ENCODE measurements at places on chromosomes 3 and 15.

GRCh38 chr3:16033889-16034687 lies 140.4 kb upstream of the GALNT15 start:
- no peak for DNase-seq

DNA sequence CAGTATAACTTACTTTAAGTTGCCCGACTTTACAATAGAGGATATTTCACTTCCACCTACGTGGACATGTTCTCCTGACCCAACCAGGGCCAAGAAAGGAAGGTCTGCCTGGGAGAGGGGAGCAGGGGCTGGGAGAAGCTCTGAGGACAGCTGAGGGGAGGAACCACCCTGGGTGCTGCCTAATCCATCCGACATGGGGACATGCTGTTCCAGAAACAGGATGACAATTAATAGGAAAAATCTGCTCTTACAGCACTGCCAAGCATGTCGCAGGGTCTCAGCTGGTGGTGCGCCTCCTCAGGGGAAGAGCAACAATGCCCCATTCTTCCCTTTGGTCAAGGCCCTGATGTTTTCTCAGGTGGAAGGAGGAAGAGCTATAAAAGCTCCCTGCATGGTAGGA lies 132.3 kb downstream of the NTRK3 start:
- DNase-seq = no peak

DNA sequence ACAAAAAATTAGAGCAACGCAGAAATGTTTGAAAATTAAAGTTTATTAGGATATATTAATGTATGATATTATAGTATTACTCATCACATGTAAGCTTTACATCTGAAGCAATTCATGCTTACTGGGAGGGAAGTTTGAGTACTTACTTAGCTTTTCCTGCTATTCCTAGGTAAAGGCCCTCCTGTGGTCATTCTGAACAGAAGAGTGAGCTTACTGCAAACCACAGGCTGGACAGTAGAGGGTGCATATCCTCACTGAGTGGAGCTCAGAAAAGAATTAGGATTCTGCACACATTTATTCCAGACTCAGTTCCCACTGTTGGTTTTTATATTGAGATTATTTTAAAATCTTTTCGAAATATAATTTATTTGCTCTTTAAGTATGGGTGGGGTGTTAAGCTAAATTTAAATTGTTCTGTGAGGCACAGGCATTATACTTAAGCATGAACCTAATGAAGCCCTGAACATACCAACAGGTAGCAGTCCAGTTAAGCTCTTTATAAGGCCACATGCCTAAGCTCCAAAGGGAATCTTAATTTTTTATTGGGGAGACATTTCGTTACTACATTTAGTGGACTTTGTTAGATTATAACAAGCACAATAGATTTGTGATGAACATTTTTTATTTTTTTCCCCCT lies 10.2 kb downstream of the MRPS22 start:
- peak; percentile 1 for DNase-seq

- no peak for DNase-seq
Observed at GRCh38 chr3:16800361-16800760, 84.4 kb upstream of the PLCL2 start.

DNA sequence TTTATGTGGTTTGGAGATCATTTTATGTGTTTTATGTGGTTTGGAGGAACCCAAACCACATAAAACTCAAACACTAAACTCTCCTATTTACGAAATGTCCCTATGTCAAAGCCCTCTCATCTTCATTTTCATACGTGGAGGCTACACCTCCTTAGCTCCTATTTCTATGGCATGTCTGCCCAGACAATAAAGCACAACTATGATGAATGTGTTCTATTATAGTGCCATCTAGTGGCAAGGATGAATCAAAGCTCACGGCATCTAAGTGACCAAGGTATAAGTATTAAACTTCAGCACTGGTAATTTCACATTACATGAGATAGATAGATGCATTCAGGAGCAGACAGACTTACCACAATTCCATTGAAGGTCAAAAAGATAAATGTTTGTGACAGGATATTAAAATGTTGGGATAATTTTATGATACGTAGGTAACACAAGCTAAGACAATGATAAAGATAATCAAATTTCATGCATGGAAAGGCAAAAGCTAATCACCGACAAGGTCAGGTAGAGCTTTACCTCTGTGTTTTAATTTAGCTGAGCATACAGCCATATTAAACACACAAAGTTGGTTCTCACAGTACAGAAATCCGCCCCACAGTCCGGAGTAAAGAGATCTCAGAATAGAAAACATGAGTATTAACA lies 130.6 kb upstream of the FHIT start:
- peak; percentile 9 for DNase-seq

GRCh38 chr3:5258526-5258925 lies 71.0 kb downstream of the EDEM1 start:
- no peak for DNase-seq

DNA sequence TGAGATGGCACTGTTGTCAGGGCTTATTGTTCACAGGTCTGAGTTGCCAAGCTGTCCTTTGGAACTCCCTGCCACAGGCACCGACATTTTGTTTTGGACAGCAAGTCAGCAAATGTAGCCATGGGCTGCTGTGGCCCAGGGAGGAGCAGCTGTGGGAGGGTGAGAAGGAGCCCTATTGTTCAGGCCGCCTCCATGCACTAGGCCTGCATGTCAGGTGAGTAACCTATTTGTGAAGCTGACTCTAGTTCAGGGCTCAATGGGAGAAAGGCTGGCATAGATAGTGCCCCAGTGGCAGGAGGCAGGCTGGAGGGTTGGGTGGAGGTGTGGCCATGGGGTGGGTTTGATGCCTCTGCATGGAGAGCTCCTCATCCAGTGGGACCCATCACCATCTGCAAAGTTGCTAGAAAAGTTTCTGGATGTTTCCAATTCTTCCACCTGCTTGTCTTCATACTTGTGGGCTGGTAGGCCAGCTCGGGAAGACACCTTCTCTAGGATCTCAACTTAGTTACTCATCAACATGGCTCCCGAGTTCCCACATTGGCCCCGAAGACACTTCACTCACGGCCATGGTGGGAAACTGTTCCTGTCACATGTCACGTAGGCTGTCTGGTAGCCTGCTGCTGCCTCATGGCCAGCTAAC lies 19.5 kb downstream of the AMOTL2 start:
- DNase-seq = no peak

DNA sequence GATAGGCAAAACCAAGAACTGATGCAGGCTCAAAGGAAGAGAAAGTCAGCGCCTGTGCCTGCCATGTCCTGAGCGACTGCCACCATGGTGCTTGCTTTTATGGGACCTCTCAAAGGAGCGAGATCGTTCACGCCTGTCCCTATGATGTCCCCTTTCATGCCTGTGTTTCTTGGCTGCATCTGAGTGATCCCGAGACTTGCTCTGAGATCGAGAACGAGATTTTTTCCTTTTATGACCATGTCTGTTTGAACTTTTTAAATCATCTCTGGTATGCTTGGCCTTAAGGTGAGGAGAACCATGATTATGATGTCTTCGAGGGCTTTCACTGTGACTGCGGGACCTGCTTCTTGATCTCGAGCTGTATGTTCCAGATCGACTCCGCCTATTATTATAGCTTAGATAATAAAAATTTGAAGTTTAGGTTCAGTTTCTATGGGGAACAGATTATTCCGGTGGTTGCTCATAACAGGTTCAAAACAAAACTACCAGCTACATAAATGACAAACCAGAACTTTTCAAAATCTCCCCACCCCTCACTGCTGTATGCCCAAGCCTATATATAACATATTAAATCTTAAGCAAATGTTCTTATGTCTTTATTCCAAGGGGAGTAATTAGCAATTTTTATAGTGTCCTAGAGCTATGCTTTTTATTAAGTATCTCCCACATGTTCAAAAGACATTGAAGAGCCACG lies 11.6 kb downstream of the CCNL1 start:
- no peak for DNase-seq

GRCh38 chr3:144426366-144426765 lies 454.7 kb downstream of the DIPK2A start:
- no peak for DNase-seq

GRCh38 chr3:14353502-14353901 lies 48.9 kb upstream of the SLC6A6 start:
- no peak for DNase-seq

GRCh38 chr3:4759689-4760312 lies 219.4 kb upstream of the BHLHE40 start:
- DNase-seq = no peak

GRCh38 chr3:187274315-187274976 lies 17.1 kb downstream of the MASP1 start:
- DNase-seq = no peak

GRCh38 chr15:60989696-60990095 lies 239.4 kb downstream of the RORA start:
- DNase-seq = no peak

- no peak for DNase-seq
Observed at GRCh38 chr3:197356275-197356674, 57.9 kb upstream of the DLG1 start.

- no peak for DNase-seq
Observed at GRCh38 chr15:57921371-57921770, 144.1 kb downstream of the ALDH1A2 start.

- DNase-seq = no peak
Observed at GRCh38 chr15:33080006-33080405, 114.5 kb downstream of the FMN1 start.

GRCh38 chr3:76138921-76139320 lies 353.6 kb upstream of the ZNF717 start:
- DNase-seq = no peak

- DNase-seq = peak; percentile 67
Observed at GRCh38 chr3:158790901-158791589, 10.8 kb upstream of the MFSD1 start.

- DNase-seq = no peak
Observed at GRCh38 chr15:101306341-101307047, 11.4 kb upstream of the SNRPA1 start.

DNA sequence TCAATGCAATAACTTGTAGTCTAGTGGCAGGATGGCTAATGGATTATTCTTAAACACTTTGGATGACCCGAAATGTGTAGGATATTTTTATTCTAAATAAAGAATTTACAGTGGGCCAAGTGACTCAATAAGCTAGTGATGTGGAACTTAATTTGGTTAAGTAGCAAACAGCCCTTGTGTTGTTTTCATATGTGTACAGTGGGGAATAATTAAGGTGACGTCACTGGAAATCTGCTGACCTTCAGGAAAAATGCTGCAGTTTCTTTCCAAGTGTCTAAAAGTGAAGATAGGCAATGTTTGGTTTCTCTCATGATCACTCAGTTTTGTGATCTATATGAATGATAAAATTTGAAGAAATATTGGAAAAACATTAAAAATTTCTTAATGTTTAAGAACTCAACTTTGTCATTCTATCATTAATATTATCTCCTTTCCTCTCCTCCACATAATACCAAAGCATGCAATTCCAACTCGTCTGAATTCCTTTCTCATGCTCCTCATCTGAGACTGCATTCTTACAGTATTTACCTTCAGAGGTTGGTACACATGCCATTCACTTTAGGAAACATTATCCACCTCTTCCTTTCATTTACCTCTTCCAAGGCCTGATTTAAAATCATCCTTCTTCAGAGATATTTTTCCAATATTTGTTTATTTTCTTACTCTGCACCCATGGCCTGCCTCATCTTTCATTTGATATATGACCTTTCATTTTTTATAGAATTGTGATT lies 414.6 kb upstream of the ARPP21 start:
- DNase-seq = no peak

DNA sequence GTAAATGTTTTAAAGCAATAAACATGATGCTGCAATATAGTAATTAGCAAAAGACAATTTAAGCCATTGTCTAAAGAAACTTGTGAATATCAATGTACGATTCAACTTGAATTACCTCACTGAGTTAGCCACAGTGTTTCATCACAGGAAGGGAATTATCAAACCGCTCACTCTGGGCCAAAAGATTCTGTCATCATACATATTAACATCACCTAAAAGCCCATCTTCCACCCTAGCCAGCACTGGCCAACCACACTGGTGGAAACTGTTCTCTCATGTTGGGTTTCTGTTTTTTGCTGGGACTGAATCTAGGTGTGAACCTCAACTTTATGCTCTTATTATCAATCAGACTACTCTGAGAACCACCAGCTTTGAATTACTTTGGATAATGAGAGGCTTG lies 497.7 kb upstream of the THBS1 start:
- DNase-seq = no peak

- DNase-seq = no peak
Observed at GRCh38 chr3:186002884-186003472, 65.2 kb upstream of the TRA2B start.

DNA sequence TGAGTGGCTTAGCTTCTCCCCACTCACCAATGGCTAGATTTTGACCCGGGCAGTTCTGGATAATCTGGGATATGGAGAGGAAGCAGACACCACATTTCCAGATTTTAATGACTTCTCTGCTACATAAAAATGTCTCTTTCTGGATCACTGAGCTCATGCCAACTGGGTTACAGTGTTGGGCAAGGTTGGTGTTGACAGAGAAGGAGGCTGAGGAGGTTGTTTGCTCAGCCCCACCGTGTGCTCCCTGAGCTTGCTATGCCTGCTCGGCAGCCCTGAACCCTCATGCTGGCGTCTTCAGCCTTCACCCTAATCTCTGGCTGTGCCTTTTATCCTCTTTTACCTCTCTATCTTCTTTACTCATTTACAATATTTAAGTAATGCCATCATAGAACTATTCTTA lies 53.0 kb upstream of the KPNA4 start:
- no peak for DNase-seq

- no peak for DNase-seq
Observed at GRCh38 chr3:43128464-43128863, 22.6 kb upstream of the POMGNT2 start.

- no peak for DNase-seq
Observed at GRCh38 chr3:142445816-142446254, 2.0 kb downstream of the XRN1 start.

DNA sequence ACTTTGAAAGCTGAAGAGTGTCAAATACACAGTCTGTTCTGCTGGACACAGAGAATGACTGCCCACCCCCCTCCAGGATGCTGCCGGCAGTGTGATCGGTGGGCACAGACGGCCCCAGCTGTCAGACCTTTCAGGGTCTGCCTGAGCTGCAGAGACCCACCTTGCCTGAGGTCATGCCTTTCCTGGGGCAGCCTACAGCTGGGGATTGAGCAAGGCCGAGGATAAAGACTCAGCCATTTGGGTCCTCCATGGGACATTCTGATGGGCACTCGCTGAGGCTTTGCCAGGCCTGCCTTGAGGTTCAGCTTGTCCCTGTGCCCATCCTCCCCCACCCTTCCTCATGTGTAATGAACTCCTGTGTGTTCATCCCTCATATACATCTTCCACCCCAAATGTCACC lies 102.3 kb upstream of the SMAD3 start:
- DNase-seq = no peak

DNA sequence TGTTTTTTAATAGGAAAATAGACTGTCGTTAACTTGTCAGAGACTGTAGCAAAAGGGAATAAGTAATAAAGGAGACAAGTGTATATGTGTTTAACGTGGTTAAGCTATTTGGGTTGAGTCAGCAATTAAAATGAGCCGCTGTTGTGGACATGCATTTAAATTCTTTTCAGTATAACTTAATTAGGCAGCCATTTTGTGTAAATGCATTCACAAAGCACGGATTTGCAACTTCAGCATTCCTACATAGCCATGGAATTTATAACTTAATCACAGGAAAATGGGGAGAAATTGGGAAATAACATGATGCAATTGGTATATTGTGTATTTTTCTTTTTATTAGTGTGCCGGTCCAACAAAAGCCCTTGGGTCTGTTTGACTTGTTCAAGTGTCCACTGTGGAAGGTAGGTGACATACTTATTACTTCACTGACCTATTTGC lies 27.9 kb downstream of the USP3 start:
- no peak for DNase-seq

All from NCI-H2029 (cell line).